ENCODE measurements at places on chromosomes 7 and 10.

DNA sequence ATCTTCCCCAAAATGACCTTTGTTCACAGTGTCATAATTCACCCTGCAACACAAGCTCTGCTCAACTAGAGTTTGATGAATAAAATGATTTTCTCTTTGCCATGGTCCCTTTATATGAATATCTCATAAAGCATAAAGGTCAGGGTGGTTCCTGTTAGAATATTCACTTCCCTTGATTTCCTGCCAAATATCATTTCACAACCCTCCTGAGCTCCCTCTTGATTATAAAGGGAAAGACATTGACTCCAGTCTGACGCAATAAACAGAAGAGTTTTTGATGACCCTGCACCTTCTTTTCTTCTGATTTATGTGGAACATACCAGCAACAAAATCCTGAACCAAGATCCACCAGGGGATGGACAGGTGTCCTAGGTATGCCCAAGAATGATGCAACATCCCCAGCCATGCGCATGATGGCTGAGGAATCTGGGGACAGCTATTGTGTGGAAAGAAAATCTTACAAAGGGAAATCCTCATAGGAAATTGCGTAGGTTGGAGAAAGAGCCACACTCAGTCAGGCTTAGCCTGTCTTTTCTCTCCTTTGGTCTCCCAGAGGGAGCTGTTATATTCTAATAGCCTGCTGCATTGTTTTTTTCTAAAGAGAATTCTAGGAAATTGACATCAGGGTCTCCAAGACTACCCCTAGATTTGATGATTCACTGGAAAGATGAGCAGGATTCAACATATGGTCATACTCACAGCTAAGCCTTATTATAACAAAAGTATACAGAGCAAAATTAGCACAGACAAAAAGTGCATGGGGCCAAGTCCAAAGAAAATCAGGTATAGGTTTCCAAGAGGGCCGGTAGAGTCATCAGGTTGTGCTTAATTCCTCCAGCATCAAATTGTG, 18.8 kb downstream of the IFIT3 start:
- no peak for DNase-seq

- no peak for DNase-seq
Measured at GRCh38 chr10:74542077-74542476, 284.3 kb upstream of the KAT6B start.

- DNase-seq, result no peak
Measured at GRCh38 chr10:76126607-76127527, 695.4 kb downstream of the LRMDA start.

GRCh38 chr7:68422281-68422680, 1176.0 kb upstream of the AUTS2 start:
- DNase-seq, result no peak

DNA sequence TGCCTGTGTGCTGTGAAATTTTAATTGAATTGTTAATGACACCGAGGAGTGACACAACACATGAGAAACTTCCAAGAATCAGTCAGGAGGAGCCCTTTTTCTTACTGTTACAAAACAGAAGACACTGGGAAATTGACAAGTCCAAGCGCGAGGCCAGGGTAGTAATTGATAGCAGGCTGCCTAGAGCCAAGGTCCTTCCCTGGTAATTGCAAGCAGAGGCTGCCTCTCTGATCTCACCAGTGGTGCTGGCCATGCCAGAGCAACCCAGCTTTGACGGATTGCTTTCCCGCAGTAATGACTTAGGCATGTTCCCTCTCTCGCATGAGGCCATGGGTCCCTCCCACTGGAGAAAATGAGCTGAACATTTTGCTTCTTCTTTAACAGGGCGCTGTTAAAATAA, 111.5 kb downstream of the LRMDA start:
- no peak for DNase-seq

DNA sequence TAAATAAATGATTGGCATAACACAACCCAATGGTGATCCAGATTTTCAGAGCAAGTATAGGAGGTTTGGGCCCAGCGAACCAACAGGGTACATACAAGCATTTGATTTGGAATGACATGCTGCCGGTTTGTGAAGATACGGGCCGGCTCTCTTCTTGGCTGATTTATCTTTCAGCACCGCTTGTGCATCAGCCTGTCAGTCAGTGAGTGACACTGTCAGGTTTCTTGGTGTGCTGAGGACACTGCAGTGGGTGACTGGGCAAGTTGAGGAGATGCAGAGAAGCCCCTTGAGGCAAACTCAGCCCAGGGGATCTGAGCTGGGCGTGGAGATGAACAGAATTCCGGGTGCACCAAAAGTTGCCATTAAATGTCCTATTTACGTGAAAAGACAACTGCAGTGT, 194.5 kb downstream of the SNX10 start:
- no peak for DNase-seq

DNA sequence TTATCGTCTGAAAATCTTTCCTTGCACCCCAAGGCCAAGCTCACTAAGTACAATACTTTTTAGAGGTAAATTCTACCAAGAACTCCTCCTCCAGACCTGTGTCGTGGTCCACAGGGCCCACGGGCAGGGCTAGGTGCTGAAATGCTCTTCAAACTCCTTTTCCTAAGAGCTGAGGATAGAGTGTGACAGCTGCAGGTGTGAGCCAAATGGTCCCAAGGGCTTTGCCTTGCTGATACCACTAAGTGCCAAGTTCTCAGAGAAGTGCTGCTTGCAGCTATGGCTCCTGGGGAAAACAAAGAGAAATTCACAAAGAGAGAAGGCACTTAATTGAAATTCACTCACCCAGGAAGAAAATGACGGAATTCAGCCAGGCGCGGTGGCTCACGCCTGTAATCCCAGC, 868.9 kb upstream of the AUTS2 start:
- DNase-seq, result no peak

DNA sequence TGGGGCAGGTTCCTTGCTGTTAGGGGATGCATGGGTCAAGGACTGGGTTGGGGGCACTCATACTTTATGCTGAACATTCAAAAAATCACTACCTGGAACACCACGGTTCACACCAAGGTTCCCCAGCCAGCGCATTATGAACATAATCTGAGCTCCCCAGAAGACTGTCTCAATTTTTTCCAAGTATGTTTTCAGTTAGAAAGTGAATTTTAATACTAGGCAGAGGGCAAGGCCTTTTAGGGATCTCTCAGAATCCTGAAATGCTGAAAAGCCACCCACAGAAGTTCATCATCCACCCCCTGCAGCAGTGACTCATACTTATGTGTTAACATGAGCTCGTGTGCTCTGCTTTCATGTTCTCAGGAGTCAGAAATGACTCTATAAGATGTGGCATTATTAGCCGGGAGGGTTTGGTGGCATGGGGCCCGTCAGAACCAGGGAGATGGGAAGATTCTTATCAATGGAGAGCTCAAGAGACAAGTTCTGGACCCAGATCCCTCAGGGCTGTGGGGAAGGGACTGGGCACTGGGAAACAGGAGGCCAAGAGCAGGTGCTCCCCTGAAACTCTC, 185.2 kb upstream of the ITGB1 start:
- no peak for DNase-seq
